ENCODE measurements at places on chromosomes 5 and 9.

DNA sequence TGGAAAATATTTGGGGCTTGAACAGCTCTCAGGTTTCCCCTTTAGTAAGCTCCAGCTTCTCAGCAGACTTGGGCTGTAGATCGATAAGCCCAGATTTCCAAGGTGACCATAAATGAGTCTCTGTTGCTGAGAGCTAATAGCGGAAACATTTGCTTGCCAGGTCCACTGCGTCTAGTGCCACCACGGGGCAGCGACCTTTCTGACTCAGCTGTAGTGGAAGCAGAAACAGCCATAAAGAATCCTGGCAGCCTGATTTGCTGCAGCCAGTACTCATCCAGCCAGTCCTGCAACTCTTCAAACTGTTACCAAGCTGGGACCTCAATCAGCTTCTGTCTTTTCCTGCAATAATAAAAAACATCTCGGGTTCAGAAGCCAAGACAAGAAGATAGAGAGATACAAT, 241.7 kb downstream of the DOCK8 start:
- no peak for DNase-seq

GRCh38 chr9:89281106-89281505, 29.9 kb upstream of the CKS2 start:
- no peak for DNase-seq

DNA sequence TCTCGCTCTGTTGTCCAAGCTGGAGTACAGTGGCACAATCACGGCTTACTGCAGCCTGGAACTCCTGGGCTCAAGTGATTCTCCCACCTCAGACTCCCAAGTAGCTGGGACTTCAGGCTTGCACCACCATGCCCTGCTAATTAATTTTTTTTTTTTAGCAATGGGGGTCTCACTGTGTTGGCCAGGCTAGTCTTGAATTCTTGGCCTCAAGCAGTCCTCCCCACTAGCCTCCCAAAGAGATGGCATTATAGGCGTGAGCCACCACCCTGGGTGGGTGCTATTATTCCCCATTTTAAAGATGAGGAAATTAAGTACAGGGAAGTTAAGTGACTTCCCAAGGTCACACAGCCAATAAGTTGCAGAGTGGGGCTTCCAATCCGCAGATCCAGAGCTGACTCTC, 1.7 kb downstream of the NNT start:
- no peak for DNase-seq

DNA sequence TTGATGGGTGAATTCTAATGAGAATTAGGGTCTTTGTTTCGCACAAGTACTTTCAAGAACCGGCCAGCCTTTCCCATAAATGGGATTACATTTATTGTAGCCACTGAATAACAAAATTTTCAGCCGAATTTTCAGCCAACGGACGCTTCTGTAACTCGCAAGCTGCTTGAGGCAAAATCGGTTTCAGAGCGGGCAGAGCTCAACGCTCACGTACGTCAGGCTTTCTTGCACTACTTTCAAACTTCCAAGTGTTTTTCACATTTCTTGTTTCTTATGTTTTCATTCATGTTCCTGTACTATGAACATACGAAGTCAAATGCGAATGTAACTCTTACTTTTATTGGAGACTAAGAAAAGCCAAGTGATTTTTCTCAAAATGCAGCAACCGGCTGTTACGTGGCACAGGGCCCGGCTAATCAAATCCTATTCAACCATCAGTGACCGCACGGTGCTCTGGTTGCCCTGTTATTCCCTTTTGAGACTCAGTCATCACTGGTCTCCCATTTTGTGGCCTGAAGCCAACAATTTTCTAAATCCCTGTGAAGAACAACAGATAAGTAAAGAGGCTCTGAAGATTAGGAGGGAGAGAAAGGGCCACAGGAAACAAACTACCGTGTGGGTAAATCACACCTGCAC, 68.5 kb downstream of the SLC28A3 start:
- no peak for DNase-seq

- no peak for DNase-seq
Observed at GRCh38 chr9:93080406-93080805, 15.6 kb upstream of the CARD19 start.

DNA sequence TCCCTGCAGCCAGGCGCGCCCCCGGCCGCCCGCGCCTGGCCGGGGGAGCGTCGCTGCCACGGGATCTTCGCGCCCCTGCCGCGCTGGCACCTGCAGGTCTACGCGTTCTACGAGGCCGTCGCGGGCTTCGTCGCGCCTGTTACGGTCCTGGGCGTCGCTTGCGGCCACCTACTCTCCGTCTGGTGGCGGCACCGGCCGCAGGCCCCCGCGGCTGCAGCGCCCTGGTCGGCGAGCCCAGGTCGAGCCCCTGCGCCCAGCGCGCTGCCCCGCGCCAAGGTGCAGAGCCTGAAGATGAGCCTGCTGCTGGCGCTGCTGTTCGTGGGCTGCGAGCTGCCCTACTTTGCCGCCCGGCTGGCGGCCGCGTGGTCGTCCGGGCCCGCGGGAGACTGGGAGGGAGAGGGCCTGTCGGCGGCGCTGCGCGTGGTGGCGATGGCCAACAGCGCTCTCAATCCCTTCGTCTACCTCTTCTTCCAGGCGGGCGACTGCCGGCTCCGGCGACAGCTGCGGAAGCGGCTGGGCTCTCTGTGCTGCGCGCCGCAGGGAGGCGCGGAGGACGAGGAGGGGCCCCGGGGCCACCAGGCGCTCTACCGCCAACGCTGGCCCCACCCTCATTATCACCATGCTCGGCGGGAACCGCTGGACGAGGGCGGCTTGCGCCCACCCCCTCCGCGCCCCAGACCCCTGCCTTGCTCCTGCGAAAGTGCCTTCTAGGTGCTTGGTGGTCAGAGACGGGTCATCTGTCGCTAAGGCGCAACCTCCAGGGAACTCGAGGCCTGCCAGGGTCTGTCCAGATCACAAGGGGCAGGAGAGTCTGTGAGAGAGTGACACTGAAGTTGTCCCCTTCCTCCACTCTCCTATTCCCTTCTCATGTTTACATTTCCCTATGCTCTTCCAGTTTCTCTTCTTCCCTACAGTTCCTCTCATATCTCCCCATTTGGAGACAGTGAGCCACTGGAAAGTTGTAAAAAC, 1.3 kb downstream of the GPR150 start:
- DNase-seq, result no peak

GRCh38 chr9:16809912-16810610, 60.4 kb downstream of the BNC2 start:
- DNase-seq, result no peak

DNA sequence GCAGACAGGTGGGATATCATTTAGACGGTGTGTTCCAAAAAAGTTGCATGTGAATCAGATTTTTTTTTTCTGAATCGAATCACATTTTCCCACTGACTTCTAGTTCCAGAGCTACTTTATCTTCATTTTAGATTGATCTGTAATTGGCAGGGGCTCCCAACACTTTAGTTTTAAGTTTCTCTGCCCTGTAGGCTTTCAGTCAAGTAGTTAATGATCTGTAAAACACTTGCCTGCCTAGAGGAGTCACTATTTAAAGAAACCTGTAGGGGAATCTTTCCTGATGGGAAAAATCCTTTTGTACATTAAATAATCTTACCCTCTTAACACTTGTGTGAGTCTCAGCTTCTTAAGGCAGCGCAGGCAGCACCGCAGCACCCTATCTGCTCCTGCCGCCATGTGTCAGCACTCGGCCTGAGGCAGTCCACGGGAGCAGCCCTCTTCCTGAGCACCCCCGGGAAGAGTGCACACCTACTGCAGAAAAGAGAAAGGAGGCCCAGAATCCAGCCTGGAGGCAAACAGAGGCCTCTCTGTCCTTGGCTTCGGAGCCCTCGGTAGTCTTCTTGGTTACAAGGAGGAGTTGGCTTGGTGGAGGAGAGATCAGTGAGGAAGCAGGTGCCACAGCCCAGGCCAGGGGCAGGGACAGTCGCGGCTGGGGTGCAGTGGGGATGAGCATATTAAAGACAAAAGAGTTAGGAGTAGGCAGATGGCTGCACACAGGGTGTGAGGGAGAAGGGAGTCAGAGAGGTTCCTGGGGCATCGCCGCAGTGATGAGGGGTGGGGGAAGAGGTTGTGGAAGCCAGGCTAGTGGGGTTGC, 209.3 kb downstream of the GAPVD1 start:
- DNase-seq, result no peak
